ENCODE measurements at places on chromosomes 7 and 10.

GRCh38 chr7:20403331-20403730, 72.6 kb downstream of the ITGB8 start:
- no peak for DNase-seq

GRCh38 chr10:119860866-119861607, 11.6 kb downstream of the MCMBP start:
- DNase-seq: no peak

GRCh38 chr7:101531726-101532357, 97.3 kb downstream of the MYL10 start:
- no peak for DNase-seq

GRCh38 chr7:22429386-22429785, 70.6 kb downstream of the STEAP1B start:
- DNase-seq: no peak

DNA sequence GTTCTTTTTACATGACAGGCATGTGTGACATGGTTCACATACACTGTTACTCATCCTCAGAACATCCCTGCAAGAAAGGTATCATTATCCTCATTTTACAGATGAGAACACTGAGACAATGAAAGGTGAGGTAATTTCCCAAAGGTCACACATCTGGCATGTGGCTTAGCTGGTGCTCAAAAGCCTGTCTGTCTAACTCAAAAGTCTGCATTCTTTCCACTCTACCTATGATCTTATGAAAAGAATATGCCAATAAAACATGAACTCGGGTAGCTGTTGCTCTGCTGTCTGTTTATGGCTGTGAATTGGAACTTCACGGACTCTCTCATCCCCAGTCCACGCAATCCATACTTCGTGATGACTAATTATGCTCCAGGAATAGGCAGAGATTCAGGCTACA, 79.0 kb upstream of the ODAD2 start:
- DNase-seq: no peak

DNA sequence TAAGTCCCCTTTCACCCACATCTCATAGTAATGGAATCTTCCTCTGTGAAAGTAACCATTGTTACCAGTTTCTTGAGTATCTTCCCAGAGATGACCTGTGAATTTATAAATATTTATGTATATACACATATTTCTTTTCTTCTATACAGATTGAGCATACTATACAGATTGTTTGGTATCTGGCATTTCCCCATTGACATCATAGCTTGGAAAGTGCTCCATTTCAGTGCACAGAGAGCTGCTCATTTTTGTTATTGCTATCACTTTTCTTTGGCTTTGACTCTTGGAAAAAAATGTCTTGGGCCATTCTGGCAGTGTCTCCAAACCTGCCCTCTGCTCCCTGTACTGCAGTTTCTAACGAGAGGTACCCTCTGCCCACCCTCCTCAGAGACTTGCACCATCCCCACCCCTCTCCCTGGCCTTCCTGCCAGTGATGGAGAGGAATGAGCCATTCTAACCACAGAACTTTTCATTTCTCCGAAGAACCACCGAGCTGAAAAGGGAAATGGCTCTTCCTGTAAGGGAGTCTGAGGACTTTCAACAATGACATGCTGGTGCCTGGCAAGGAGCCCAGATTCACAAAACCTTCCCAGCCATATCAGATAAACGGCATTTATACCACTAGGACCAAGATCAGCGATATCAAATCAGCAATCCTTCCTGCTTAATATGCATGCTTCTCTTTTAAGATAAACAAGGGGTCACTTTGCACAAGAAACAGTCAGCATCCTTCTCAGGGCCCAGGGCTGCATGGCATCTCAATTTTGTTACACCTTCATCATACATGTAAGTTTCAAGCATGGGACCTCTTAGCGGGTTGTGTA, 19.7 kb upstream of the CCSER2 start:
- peak; percentile 52 for DNase-seq

DNA sequence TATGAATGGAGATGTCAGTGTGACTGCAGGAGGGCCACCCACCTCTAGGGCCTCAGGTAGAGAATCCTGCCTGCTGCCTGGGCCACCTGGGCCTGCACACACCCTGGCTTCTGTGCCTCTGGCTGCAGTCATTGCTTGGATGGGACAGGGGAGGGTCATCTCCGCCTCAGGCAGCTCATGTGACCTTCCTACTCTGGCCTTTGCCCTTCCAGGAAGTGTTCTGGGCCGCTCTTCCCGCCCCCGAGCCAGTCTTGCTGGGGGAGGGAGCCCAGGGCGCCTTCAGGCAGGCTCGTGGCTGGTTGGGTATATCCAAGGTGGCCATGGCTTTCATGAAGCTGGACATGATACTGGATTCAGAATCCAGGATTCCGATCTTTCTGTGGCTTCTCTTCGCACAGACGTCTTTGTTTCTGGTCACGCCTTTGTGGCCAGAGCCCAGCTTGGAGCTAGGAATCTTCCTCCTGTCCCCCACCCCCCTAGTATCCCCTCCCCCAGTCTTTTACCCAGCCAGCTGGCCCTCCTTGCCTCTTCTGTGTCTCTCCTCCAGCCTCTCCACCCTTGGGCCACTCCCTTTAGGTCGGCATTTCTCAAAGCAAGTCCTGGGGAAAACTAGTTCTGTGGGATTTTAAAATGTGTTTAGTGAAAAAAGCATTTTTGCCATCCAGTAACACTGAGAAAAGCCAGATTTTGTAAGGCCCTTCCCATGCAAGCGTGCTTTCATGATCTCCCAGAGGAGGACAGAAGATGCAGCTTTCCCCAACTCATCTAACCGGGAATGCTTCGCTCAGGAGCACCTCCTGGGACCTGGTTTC, 119.6 kb downstream of the ZMIZ1 start:
- DNase-seq: peak; percentile 73

- DNase-seq: no peak
These were observed 91.8 kb upstream of the STEAP4 start for GRCh38 chr7:88398459-88398858.

DNA sequence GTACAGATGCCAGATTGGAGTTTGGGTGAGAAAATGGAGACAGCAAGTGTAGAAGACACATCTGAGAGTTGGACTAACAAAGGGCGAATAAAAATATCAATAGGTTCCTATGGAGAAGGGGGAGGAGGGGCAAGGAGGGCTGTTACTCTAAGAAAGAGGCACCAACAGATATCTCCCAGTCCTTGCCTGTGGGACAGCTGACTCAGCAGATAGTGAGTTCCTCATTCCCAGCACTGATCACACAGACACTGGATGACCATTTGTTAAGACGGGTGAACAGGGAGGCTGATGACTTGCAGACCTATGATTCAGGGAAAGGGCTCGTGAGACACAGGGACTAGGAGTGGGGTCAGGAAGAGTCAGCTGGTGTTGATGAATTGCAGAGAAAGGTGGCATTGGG, 5.7 kb upstream of the PRR15 start:
- no peak for DNase-seq

All from right lobe of liver (tissue), 6 donors.